CD4-positive, alpha-beta T cell treated with Interleukin-1 beta for 1 hour (primary cell): ENCODE measurements at places on chromosomes 6 and 20.

DNA sequence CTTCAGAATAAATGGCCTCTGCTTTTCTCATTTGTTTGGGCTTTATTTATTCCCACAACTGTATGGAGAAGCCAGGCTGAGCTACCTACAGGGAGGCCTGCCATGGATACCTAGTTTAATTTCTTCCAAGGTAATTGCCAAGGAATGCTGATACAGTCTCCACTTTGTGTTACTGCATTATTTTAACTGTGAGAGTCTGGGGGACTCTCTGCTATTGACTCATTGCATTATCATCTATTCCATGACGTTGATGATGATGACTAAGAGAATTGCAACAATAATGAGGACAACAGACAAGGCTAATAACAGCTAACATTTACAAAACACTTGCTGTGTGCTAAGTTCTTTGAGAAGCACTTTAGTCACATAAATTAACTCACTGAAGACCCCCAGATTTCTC, 88.3 kb upstream of the COL21A1 start:
- no peak for DNase-seq

DNA sequence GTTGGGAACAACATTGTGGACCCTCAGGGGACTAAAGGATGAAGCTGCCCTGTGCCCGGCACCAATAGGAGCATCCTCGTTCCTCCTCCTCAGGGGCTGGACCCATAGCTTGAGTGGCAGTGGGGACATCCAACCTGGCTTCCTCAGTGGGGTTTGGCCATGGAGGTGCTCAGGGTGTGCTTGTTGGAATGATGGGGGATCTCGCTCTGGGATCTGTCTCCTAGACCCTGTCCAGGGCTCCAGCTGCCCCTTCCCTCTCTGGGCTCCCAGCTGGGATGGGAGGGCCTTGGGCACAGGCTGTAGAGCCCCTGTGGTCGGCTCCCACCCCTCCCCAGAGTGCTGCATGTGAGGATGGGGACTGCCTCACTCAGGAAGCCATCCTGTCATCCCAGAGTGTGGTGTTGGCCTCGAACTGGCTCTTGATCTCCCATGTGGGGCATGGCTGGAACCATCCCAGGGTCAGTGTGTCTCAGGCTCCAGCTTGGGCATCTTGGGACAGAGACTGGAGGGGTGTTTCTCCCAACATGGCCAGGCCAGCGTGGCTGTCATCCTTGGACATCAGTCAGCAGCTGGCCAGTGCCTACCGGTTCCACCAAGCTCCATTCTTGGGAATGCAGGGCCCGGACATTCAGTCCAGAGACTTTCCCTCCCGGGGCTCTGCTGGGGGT, 9.5 kb upstream of the MYT1 start:
- no peak for DNase-seq

- DNase-seq: no peak
Observed at GRCh38 chr6:109056661-109057060, 38.0 kb downstream of the SESN1 start.

GRCh38 chr6:13097454-13097853, 230.9 kb downstream of the TBC1D7 start:
- no peak for DNase-seq

DNA sequence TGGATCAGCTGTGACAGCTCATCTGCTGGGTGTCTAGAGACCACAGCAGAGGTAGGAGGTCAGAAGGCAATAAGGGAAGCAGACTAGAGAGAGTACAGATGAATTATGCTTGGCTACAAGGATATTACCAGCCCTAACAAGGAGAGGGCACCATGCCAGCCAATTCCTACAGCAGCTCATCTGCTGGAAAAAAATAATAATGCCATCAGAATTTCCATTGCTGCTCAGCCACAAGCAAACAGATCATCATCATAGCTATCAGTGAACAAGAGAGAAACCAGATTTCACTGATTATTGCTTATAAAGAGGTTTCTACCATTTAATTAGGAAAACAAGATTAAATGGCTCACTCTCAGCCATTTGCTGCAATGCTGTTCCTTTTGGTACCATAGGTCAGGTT, 66.5 kb downstream of the PSMG4 start:
- no peak for DNase-seq

GRCh38 chr6:105985098-105985815, 100.9 kb upstream of the PRDM1 start:
- DNase-seq: no peak

DNA sequence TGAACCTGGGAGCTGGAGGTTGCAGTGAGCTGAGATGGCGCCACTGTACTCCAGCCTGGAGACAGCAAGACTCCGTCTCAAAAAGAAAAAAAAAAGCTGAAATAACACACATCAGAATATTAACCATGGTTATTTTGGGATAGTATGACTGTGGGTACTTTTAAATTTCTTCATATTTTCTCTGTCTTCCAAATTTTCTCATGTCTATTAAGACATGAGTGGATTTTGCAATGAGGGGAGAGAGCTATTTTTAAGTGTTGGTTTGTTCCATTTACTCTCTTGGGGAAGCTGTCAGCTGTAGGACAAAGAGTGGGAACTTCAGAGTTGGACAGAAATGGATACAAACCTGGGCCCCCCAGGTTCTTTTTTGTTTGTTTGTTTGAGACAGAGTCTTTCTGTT, 10.3 kb downstream of the ADISSP start:
- no peak for DNase-seq

DNA sequence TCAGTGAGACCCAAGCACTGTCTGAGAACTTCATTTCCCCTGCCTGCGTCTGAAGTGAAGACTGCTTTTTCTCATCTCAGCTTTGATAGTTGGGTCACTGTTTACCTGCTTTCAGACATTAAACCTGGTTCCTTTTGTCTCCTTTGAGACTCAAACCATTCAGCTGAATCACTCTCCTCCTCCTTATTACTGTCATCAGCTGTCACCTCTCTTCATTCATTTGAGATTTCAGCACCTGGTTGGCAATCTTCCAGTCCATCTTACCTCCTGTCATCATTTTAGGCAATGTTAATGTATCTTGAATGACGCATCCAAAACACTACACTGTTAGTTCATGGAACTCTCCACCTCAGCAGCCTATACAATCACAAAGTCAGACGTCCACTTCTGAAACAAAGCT, 34.3 kb upstream of the SOX4 start:
- DNase-seq: no peak

GRCh38 chr6:157763904-157764177, 59.2 kb upstream of the SNX9 start:
- DNase-seq: no peak

- no peak for DNase-seq
Observed at GRCh38 chr6:149448821-149449453, 35.9 kb downstream of the ZC3H12D start.

DNA sequence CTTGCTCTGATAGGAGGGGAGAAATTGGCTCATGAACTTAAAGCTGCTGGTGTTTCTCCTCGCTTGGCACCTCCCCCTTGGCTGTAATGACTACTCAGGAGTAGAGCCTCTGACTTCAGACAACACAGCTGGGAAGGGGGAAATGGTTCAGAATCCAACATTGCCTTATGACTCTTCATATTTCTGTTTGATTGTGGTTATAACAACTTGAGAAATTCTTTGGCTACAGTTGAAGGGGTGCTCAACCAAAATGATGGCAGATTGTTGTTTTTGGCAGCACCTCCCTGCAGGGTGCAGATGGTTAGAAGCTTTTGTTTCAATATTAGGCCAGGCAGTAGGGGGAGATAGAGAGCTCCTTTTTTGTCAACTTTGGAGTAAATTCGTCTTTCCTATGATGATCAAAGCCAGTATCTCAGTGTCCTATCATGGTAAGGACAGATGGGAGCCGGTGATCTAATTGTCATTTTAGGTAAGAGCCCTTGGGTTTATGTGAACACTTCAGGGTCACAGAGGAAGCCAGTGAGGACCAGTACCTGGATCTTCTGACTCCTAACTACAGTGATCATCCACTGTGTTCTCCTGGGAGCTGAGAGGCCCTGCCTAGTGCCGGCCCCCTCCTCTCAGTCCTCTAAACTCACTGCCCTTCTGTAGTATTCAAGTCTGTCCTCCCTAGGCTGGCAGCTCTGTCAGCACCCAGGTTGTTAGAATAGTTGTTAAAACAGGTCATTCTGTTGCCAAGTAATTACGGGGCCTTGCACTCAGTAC, 39.9 kb downstream of the RPRD1B start:
- DNase-seq: peak; percentile 56

DNA sequence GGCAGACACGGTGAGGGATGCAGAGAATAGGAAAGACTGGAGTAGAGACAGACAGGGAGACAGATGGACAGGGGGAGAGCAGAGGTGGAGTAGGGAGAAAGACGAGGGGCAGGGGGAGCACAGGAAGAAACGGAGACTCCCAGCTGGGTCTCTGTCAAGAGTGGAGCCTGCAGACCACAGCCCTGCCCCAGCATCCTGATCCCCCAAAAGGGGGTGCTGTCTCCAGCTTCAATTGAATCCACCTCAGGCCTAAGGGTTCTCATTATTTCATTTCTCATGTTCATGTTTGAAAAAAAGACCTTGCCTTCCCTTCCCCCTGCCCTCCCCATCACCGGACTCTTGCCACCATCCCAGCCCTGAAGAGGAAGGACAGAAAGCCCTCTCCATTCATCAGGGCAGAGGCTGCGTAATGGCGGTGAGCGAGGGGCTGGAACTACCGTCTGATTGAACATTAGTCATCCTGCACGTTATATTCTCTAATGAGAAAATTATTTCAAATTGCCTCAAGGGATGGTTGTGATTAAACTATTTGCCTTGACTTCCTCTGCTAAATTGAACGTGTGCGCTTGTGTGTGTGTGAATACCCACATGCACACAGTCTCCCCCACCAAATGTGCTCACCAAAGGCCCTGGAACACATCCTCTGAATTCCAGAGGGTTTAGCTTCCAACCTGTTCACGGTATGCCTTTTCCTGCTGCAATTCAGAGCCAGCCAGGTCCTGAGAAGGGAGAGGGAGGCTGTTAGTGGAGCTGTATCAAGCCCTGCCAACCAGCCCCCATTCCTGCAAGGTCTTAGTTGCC, 98.3 kb downstream of the CDC5L start:
- no peak for DNase-seq

GRCh38 chr6:124955108-124955856, 7.0 kb upstream of the RNF217 start:
- DNase-seq: no peak

GRCh38 chr6:25280344-25281074, 1.3 kb downstream of the CARMIL1 start:
- no peak for DNase-seq

DNA sequence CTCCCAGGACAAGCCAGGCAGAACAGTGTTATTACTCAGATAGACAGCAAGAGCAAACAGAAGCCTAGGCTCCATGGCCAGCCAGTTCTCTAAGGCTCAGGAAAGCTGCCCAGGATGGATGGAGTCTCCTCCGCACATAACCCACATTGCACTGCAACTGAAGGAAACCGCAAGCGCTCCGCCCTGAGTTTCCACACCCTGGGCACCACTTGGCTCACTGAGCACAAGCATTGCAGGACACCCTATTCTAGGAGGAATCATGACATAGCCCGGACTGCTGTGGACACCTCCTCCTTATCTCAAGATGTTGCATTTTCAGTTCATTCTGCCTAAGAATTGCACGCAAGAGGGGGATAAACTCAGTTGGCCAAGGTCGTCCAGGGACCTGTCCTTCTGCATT, 42.9 kb downstream of the LINC00237 start:
- no peak for DNase-seq

DNA sequence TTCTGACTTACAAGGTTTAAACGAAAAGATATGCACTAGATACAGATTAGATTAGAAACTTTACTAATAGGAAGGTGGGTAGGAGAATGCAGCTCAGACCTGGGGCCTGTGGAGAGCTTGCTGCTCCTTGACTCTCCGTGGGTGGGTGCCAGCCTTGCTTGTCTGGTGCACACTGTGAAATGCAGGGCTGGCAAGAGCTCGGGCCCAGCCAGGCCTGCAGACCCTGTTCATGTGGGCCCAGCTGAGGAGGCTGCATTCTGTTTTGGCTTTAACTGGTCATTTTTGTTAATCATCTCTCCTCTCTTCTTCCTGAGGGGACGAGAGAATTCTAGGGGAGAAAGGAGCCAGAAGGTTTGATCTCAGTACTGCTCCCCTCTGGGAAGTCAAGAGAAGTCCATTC, 325.4 kb downstream of the QKI start:
- DNase-seq: no peak

GRCh38 chr20:61991476-61991875, 74.2 kb downstream of the TAF4 start:
- DNase-seq: no peak

DNA sequence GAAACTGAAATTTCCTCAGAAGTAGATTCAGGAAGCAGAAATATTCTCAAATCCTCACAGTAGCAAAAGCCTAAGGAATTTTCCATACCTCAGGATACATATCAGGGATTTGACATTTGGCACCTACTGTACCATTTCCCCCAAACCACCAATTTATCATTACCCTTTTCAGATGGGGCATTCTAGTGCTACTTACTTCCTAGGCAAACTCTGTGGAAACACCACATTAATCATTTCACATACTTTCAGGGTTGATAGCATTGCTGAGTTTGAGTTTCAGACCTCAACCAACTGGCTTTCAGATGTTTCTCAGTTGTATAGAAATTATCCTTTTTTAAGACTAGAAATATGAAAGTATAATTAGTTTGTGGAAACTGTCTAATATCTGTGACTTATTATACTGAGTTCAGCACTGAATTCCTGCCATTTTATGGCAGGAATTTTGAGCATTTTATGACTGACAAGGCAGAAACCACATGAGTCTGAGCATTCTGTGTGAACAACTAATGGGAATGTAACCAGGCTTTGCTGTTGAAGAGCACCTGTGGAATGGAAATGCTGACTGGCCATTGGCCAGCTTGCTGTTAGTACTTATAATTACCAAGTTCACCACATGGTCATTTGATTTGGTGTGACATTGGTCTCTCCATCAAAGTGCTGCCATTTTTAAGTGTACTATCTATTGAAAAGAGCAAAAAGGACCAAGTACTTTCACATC, 35.1 kb upstream of the IRAK1BP1 start:
- no peak for DNase-seq

DNA sequence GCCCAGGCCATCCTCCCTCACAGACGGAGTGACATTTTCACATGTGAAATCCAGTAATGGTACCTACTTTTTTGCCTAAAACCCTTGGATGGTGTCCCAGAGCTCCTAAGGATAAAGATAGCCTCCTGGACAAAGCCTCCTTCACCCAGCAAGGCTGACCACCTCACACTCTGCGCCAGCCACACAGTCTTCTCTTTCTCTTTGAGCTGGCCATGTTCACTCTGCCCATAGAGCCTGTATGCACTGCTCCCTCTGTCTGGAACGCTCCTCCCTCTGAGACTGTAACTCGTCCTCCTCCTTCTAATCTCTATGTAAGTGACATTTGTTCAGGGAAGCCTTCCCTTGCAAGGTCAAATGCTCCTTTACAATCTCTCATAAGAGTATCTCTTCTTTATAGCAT, 14.6 kb downstream of the TMEM151B start:
- no peak for DNase-seq

- DNase-seq: no peak
Observed at GRCh38 chr20:5451643-5452210, 135.0 kb upstream of the PROKR2 start.
